ENCODE measurements at places on chromosomes 6 and 20.

DNA sequence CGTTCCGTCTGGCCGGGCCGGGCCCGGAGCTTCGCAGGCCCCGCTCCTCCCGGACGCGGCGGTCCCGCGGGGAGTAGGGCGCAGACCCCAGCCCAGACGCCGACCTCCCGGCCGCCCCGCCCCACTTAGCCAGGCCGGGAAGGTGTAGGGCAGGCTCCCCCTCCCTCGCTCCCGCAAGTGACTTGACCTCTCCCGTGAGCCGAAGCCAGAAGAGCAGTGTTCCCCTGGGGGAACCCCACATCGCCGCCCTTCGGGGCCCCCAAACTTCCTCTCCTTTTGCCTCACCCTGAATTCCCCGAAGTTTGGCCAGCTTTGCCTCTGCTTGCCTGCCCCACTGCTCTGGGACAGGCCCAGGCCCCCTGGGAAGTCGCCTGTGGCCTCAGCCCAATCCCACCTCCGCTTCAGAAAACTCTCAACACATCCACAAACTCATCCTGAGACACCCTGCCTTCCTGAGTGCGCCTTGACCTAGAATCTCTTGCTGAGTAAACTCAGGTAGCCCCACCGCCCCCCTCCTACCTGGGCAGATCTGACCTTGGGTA lies 524 bp upstream of the NOL4L start:
- DNase-seq, result no peak

GRCh38 chr6:163132050-163132750 lies 282.3 kb upstream of the QKI start:
- DNase-seq, result no peak

- no peak for DNase-seq
These were observed 809.4 kb upstream of the CITED2 start for GRCh38 chr6:140183881-140184280.

- DNase-seq, result no peak
These were observed 155.4 kb downstream of the TRIM27 start for GRCh38 chr6:28768187-28768913.

DNA sequence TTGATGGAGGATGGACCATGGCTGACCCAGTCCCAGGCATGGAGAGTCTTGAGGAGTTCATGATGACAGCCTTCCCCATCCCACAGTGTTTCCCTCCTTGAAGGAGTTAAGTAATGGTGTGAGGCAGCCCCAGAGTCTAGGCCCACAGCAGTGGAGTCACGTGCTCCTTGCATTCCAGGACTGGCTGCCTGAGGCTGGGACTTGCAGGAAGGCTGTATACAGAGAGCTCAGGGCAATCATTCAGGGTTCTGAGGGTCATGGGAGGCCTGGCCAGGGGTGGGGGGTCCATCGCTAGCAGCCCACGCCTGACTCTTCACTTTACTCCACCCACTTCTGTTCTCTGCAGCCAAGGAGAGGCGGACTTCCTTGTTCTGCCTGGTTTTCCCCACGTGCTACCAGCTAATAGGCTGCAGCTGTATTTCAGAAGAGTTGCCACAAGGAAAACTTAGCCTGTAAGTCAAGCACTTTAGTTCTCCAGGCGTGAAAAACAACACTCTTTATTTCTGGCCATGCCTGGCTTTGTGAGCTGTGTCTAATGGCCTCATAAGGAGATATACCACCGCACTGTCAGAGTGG lies 272.5 kb downstream of the DHX35 start:
- DNase-seq, result no peak

- DNase-seq, result peak; percentile 25
These were observed 1.2 kb upstream of the MAFB start for GRCh38 chr20:40689943-40690835.

GRCh38 chr6:7671076-7671475 lies 54.8 kb upstream of the BMP6 start:
- DNase-seq, result no peak

DNA sequence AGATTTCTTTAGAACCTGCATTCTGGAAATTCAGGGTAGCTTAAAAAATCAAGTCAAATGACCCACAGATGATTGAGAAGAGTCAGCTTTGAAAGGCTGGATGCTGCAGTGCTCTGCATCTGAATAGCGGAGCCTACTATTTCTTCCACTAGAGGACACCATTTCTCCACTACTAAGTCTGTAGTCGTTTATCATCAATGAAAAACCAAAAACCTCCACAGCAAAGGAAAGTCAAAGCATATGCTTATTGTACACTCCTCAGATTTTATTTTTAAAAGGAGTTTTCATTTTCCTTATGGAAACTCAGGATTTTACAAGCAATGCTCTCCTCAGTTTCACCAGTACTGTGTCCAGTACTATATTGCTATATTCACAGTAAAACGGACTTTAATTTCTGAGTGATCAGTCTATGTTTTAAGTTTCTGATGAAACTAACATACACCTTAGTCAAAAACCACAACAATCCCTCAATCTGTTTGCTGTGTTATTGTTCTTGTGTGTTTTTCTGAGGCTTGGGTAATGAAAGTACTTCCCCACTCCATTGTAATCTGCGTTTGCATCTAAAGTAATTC lies 50.5 kb upstream of the ENPP5 start:
- peak; percentile 5 for DNase-seq

DNA sequence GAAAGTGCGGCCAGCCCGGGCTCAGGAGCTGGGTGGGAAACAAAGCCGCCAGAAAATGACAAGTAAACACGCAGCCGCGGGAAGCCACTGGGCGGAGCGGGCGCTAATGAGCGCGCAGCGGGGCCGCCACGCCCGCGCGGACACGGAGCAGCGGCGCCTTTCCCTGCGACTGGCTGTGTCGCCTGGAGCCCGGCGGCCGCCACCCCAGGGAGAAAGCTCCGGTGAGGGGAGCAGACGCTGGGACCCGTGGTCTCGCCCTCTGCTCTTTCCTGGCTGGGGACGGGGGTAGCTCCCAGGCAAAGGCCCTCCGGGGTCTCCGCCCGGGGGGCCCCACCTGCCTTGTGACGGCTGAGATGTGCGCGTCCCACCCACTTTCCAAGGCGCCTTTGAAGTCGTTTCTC lies 54.9 kb downstream of the PRR18 start:
- no peak for DNase-seq

DNA sequence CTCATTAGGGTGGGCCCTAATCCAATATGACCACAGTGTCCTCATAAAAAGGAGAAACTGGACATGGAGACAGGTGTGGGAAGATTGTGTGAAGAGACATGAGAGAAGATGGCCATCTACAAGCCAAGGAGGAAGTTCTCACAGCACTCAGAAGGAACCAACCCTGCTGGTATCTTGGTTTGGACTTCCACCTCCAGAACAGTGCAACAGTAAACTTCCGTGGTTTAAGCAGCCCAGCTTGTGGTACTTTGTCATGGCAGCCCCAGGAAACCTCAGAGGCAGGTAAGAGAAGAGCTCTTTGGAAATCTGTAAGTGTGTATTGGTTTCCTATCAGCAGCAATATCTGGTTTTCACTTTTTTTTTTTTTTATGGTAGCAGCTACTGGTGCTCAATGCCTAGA lies 16.5 kb upstream of the CNKSR3 start:
- DNase-seq, result no peak

GRCh38 chr20:34283844-34284243 lies 19.3 kb downstream of the AHCY start:
- no peak for DNase-seq

- DNase-seq, result no peak
These were observed 371.1 kb upstream of the ARID1B start for GRCh38 chr6:156406099-156406498.

DNA sequence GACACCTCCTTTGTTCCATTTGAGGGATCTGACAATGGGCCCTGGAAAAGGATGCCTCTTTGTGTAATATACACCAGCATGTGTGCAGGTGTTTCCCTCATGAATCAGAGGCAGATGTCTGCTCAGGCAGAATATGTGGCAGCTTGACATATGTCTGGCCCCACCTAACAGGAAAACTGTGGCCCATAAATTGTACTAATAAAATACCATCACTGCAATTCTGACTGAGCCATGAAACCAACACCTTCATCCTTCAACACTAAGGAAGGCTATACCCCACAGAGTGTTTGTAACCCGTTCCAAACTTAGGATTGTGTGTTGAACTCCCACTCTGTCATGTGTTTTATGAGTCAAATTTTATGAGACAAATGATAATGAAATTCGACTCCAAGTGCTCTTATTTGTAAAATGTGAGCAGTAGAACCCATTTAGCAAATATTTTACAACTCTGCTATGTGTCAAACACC lies 22.7 kb downstream of the LAMA4 start:
- DNase-seq, result no peak

DNA sequence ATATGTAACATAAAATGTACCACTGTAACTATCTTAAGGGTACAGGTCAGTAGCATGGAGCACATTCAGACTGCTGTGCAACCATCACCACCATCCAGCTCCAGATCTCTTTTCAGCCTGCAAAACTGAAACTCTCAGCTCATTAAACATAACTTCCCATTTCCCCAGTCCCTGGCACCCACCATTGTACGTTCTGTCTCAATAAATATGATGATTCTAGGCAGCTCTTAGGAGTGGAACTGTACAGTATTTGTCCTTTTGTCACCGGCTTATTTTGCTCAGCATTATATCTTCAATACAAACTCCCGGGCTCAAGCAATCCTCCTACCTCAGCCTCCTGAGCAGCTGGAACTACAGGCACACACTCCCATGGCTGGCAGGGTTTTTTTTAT lies 1.5 kb downstream of the ZC3H12D start:
- no peak for DNase-seq

- DNase-seq, result no peak
These were observed 32.6 kb upstream of the APCDD1L start for GRCh38 chr20:58547623-58548475.

GRCh38 chr20:22226849-22227700 lies 357.3 kb downstream of the FOXA2 start:
- no peak for DNase-seq

GRCh38 chr20:41406896-41407444 lies 40.4 kb upstream of the EMILIN3 start:
- no peak for DNase-seq

- no peak for DNase-seq
These were observed 240.1 kb downstream of the KCNQ5 start for GRCh38 chr6:72861935-72862432.

GRCh38 chr20:37885593-37886503 lies 17.1 kb upstream of the VSTM2L start:
- no peak for DNase-seq

GRCh38 chr6:32393665-32394420 lies 13.1 kb downstream of the BTNL2 start:
- DNase-seq, result no peak

DNA sequence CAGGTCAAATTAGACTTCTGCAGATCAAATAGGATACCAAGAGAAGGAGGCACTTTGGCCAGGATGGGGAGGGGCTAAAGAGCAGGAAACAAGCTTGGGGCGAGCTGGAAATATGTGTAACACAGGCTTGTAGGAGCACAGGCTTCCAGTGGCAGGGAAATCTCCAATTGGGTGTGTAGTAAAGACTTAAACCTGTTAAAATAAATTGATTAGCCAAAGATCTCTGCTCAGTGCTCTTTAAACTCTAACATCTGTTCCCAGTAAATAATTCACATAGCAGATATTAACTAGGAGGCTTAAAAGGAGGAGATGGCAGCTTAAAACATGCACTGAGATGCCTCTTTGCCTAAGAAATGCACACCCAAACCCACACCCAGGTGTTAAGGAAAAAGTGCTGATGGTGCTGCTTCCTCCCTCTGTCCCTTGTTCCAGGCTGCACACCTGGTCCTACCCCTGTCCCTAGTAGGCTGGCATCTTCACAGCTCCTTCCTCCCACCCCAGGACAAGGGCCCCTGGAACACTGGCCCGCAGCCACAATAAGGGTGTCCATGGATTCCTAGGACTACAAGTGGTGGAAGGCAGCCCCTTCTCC lies 93.5 kb upstream of the MLN start:
- DNase-seq, result no peak

GRCh38 chr6:7151381-7151780 lies 43.6 kb downstream of the RREB1 start:
- no peak for DNase-seq
